ENCODE measurements at places on chromosomes 7 and 10. TPM values are rescaled to one million over a fixed set of nuclear protein-coding genes. Genes with fewer than 3 reads are reported as not detected.

CDNF gene
- 0.29 TPM for polyA plus RNA-seq

GRCh38 chr7:73606801-73607691 lies 17.3 kb downstream of the MLXIPL start:
- DNase-seq, result peak; percentile 33

AKR1C2 gene
- 140 TPM for polyA plus RNA-seq

GRCh38 chr10:12608761-12609160 lies 259.4 kb downstream of the CAMK1D start:
- DNase-seq, result no peak

DNA sequence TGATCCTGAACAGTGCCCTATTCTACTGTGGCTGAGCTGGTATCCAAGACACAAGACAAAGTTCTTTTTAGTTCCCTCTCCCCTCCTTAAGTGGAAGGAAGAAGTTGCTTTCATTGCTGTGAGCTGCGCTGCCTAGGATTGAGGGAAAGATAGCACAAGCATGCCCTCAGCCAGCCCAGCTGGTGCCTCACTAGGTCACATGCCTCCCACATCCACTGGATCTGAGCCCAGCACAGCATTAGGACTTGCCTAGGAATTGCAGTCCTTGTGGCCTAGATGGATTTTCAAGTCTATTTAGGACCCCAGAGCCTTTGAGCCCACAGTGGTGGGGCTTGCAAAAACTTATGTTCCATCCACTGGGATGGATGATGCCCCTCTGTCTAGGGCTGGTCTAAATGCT lies 214.2 kb downstream of the ZNF248 start:
- DNase-seq, result no peak

TUBB8 gene
- polyA plus RNA-seq, result 0.26 TPM

DNA sequence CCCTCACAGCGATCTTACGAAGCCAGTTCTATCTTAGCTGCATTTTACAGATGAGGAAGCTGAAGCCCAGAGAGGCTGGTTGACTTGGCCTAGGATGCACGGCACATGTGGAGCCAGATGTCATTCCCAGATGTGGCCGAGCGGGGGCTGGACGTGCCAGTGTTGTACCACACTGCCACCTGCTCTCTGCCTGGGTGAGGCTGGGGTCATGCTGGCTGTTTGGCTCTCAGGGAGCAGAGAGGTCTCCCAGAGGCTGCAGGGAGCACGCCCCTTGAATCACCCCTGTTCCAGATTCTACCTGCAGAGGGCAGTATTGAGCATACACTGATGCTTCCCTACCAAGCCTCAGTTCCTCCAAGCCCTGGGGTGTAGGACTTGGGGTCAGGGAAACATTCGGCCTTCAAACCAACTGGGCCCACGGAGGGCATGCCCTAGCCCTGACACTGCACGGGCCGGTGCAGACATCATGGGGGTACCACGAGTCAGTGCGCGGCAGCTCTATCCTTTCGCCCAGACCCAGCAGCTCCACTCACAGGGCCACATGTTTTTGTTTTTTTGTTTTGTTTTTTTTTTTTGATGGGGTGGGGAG lies 3.8 kb upstream of the GTF2IRD1 start:
- peak; percentile 61 for DNase-seq

ZNF804B gene
- polyA plus RNA-seq, result not detected

GRCh38 chr10:127550861-127551260 lies 1.8 kb downstream of the NPS start:
- no peak for DNase-seq

DNA sequence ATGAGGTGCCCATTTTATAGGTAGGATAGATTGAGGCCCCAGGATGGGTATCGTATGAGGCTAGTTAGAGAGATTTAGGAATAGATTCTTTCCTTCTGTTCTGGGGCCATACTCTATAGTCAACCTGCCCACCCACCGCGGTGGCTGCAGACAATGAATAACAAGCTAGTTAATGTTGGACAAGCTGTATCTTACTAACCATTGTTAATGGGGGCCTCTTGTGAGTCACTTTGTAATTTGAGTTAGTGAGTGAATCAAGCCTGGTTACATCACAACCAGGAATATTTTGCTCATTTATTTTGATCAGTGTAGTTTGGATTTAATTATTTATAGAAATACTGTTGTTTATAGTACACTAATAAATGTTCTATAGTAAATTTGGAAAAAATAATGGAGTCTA lies 7.3 kb downstream of the SORCS3 start:
- DNase-seq, result no peak

- DNase-seq, result peak; percentile 21
These were observed 337.5 kb upstream of the KCND2 start for GRCh38 chr7:119935418-119936025.

GRCh38 chr10:100911472-100911871 lies 1.3 kb upstream of the SLF2 start:
- DNase-seq, result no peak

GRCh38 chr7:39186671-39187070 lies 209.0 kb downstream of the POU6F2 start:
- no peak for DNase-seq
